ENCODE measurements at places on chromosomes 6 and 20.

DNA sequence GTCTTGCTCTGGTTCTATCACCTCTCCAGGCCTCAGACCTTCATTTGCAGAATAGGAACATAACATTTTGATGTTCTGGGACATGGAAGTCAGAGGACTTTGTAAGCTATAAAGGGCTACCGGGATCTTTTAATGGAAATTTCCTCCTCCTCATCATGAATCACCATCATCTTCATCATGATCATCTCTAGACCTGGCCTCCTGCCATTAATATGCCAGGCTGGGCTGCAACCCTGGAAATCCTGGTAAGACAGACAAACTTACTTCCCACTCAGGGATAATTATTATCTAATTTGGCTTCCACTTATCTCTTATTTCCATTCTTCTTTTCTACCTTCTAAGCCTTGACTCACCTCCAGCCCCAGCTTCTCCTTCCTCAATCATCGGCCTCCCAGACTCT, 41.0 kb upstream of the MRPS18A start:
- no peak for DNase-seq

DNA sequence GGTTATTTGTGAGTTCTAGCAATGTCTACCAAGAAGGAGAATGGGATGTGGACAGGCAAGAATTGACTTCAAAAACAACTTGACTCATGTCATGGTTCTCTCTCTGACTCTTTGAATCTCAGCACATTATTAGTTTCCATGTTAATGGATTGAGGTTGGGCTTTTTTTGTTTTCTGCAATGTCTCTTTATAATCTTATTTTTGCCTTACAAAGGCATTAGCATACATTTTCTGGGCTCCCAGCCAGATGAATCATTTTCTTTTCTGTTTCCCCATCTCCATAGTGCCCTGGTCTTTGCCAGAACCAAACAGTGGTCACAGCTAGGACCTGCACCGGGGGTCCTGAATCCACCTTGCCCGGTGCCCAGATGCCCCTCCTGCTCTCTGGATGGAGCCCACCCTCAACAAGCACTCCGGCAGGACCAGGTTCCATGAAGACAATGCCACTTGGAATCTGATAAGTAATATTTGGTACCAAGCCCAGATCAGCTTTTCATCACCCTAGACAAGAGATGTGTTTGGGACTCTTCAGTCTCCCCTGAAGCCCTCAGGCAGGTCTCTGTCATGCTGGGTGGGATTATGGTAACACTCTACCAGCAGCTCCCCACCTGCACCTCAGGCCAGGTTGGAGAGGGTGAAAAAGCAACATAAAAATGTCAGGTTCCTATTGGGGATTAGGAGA, 266.7 kb upstream of the SULF2 start:
- DNase-seq: no peak

DNA sequence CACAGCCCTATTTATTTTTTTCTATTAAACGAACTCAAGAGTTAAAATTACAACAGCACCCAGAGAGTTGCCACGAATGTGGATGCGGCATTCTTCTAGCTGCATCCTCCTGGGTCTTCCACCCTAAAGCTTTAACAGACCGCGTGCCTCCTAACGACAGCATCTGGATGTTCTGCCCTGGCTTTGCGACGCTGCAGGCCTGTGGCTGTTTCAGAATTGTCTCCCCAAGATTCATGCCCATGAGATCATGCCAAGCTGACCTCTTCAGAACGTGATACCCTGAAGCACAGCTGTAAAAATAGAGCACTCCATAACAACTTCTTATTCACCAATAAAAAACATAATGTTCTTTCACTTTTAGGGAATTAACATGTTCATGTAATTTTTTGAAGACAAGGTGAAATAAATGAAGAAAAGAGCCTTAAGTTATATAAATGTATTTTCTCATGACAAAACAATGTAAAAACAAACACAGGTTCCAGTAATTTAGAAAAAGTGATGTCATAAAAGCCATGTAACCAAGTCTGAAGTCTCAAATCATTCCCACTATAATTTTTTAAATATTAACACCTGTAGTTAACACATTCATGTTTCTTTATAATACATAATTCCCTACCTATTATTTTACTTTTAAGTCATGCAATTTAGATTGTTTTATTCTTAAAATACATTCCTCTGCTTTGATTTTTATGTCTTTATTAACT, 26.5 kb downstream of the HIVEP2 start:
- no peak for DNase-seq

DNA sequence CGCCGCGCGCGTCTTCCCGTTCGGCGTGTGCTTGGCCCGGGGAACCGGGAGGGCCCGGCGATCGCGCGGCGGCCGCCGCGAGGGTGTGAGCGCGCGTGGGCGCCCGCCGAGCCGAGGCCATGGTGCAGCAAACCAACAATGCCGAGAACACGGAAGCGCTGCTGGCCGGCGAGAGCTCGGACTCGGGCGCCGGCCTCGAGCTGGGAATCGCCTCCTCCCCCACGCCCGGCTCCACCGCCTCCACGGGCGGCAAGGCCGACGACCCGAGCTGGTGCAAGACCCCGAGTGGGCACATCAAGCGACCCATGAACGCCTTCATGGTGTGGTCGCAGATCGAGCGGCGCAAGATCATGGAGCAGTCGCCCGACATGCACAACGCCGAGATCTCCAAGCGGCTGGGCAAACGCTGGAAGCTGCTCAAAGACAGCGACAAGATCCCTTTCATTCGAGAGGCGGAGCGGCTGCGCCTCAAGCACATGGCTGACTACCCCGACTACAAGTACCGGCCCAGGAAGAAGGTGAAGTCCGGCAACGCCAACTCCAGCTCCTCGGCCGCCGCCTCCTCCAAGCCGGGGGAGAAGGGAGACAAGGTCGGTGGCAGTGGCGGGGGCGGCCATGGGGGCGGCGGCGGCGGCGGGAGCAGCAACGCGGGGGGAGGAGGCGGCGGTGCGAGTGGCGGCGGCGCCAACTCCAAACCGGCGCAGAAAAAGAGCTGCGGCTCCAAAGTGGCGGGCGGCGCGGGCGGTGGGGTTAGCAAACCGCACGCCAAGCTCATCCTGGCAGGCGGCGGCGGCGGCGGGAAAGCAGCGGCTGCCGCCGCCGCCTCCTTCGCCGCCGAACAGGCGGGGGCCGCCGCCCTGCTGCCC, 1.1 kb downstream of the SOX4 start:
- DNase-seq: peak; percentile 64

GRCh38 chr6:142907544-142907943, 37.4 kb downstream of the HIVEP2 start:
- DNase-seq: no peak

- DNase-seq: no peak
Measured at GRCh38 chr20:50624351-50625016, 66.9 kb downstream of the RIPOR3 start.

DNA sequence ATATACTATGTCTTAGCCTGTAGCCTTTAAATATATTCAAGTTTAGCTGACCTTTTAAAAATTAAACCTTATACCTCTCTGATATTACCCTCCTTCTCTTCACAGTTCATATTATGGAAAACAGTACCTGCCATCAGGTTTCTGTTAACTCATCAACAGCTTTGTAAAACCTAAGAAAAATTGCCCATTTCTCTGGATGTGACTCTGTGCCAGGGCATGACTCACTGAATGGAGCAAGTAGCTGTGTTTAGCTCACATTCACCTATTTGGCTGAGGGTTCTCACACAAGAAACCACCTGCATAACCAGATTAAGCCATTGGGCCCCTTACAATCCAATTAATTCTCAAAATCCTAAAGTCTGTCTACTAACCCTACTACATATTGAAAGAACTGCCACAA, 678.8 kb upstream of the MARCKS start:
- DNase-seq: no peak

GRCh38 chr20:58538752-58539151, 23.6 kb upstream of the APCDD1L start:
- DNase-seq: no peak

- no peak for DNase-seq
Measured at GRCh38 chr6:2834262-2834661, 7.4 kb downstream of the SERPINB1 start.

GRCh38 chr6:168188369-168189199, 109.6 kb upstream of the FRMD1 start:
- DNase-seq: no peak

- DNase-seq: no peak
Measured at GRCh38 chr6:42354702-42355101, 97.0 kb downstream of the TRERF1 start.

All from KBM-7 (cell line).